ENCODE measurements at places on chromosomes 12 and 14.

- no peak for DNase-seq
Measured at GRCh38 chr14:85599939-85600338, 70.0 kb downstream of the FLRT2 start.

DNA sequence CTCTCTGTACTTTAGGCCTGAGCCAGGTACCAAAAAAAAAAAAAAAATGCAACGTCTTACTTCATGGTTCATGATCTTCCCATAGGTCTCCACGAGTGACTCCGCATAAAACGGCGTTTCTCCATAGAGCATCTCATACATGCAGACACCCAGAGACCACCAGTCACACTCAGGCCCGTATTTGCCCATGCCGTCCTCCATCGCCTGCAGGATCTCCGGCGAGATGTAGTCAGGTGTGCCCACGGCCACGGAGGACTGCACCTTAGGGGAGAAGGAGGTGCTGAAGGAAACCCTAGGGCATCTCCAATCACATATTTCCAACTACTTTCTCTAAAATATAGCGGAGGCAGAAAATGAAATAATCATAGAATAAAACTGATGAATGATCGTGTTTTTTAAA, 61.0 kb downstream of the AMN start:
- no peak for DNase-seq

DNA sequence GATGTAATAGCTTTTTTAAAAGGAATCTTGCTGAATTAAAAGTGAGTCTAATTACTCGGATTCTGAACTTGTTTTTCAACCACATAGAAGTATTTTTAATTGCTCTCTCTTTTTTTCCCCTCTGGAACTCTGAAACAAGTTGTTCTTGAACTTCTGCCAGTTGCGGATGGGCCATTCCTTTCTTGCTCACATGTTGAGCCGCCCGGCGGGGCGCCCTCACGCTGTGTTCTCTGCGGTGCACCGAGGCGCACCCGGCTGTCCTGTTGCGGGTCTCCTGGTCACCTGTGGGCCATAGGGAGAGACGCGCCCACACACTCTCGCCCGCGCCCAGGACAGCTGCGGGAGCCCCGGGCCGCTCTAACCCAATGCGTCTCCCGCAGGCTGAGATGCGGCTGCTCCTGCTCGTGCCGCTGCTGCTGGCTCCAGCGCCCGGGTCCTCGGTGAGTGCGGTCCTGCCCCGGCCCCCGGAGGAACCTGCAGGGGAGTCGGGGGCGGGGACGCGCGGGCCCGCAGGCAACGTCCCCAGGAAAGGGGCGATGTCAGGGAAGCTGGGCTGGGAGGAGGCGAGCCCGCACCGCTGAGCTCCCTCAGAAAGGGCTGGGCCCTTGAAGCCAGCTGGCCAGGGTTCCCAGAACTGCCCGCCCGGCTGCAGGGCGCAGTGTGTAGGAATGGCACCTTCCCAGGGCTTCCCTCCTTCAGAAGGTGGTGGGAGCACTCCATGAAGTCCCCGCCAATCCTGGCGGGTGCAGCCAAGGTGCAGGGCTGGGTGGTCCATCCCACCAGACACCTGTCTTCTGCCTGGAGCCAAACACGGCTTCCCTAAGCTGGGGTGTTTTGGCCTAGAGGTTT, 2.3 kb downstream of the PAPLN start:
- no peak for DNase-seq

DNA sequence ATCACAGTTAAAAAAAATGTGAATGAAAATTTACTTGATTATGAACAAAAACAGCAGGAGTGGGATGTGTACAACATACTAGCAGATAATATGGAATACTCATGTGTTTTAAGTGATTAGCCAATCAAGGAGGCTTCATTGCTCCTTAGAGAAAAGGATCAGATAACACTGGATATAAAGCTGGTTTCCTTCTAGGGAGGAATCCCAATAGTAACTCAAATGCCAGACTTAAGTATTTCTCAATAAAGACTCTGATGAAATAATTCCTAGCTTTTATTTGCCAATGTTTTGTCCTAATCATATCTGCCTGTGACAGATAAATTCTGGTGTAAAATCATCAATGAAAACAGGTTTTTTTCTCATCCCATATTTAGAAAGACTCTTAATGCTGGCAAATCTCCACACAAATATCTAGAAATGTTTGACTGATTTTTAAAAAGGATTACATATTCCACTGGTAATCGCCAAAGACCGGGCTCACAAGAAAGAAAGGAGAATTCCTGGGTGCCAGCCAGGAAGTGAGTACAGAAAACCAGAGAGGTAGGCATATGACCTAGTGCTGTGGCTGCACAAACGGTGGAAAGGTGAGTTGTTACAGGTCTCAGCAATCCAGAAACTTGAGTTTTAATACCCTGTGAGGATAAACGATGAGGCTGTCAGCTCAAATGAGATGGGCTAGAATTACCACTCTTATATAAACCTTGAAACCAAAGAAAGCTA, 108.6 kb upstream of the TTC7B start:
- DNase-seq, result no peak

- DNase-seq, result no peak
Measured at GRCh38 chr12:54926246-54926645, 58.3 kb downstream of the TESPA1 start.

DNA sequence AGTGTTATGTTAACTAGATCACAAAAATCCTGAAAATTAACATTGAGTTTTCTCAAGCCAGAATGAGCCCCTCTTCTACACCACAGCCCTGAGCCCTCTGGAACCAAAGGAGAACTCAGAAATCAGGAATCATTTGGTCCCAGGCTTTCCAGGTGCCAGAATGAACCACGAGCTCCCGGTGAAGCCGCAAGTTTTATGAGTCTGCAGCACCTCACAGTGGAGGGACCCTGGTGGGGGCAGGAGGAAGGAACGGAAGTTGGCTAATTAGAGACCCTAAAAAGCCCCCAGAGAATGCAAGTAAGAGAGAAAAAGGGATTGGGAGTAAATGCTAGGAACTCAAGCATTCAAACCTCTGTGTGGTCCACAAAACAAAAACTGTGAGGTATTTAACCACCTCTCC, 52.9 kb upstream of the BCL2L14 start:
- DNase-seq, result no peak

DNA sequence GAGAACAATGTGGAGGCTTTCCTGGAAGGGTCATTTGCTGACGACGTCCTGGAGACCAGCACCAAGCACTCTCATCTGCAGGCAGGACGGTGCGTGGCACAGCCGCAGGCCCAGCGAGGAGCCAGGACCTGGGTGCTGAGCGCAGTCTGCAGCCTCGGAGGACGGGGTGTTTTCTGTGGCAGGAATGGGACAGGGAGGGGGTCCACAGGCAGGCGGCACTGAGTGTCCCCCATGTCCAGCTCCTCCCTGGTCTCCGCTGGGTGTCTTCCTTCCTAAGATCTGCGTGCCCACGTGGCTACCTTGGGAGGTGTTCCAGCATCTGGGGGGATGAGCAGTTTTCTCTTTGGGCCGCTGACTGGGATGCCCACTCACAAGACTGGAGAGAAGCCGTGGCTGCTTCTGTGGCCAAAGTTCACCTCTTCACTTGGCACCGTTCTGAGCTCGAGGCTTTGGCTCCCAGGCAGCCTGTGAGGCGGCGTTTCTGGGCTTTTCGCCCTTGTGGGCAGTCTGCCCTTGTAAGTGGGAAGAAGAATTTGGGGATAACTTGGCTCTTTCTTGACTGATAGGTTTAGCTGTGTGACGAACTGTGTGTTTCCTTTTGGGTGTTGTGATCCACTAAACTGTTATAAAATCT, 72.2 kb downstream of the NOC4L start:
- DNase-seq, result no peak

DNA sequence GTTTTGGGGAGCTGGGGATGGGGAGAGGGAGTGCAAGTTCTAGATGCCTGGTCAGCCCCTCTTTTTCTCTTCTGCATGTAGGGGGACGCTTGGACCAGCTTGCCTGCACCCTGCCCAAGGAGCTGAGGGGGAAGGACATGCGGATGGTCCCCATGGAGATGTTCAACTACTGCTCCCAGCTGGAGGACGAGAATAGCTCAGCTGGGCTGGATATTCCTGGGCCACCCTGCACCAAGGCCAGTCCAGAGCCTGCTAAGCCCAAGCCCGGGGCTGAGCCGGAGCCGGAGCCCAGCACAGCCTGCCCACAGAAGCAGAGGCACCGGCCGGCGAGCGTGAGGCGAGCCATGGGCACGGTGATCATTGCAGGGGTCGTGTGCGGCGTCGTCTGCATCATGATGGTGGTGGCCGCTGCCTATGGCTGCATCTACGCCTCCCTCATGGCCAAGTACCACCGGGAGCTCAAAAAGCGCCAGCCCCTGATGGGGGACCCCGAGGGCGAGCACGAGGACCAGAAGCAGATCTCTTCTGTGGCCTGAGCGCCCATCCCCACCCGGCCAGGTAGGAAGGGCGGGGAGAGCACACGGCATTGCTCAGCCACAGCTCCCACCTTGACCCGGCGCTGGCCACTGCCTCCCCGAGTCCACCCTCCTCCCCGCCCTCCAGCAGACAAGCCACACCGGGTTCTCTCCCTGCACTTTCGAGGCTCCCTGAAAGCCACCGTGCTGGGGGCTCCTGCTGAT, 14.0 kb downstream of the LRTM2 start:
- no peak for DNase-seq

DNA sequence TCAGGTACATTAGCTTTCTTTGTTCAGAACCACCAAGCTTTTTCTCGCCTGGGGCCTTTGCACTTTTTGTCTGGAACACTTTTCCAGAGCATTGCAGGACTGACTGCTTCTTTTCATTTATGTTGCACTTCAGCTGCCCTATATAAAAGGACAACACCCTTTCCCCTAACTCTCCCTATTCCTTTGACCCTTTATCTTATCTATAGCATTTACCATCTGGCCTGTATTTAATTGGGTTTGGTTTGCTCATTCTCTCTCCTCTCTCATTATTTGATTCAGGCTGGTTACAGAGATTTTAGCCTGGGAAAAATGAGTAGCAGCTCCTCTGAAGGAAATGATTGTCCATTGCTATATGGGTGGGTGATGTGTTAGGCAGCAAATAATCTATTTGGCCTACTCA, 165.4 kb downstream of the KICS2 start:
- no peak for DNase-seq

DNA sequence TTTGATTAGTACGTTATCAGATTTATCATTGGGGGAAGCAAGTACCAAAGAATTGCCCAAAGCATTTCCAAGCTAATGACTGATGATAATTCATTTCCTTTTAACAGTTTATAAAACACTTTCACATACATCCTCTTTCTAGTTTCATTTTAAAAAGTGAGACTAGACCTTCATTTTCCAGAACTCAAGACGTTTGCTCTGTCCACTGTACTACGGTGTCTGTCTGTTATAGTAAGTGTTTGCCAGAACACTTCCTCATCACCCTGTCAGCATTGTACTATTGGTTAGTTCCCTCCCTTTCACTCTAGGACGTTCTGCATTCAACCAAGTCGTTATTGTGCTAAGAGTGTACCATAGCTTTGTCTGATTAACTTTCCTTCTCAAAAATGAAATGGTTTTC, 81.7 kb upstream of the TMEM263 start:
- no peak for DNase-seq

DNA sequence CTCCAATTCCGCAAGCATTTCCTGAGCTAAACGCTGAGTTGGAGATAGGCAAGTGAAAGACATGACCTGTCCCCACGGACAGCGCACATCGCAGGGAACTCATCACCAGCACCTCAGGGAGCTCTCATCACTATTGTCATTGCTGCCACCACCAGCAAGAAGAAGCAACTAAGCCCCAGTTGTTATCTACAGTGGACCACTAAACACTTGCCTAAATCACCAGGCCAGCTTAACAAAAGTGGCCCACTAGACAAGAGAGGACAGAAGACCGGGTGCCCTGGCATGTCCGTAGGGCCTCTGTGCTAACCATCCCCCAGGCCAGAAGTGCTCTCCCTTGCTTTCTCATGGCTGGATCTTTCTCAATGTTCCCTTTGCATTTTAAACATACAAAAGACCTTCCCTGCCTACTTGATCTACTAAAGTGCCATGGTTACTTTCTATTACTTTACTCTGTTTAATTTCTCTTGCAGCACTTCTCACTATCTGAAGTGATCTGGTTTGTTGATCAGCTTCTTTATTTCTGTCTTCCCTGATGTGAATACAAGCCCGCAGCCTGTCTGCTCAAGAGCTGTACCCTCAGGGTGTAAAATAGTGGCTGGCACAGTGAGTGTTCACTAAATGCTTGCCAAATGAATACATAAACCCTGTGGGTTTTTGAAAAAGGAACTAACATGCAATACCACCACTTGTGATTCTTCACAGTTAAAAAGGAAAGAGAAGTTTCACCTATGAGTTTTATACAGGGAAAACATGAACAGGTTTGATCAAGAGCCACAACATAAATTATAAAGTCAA, 60.9 kb upstream of the RFLNA start:
- no peak for DNase-seq

DNA sequence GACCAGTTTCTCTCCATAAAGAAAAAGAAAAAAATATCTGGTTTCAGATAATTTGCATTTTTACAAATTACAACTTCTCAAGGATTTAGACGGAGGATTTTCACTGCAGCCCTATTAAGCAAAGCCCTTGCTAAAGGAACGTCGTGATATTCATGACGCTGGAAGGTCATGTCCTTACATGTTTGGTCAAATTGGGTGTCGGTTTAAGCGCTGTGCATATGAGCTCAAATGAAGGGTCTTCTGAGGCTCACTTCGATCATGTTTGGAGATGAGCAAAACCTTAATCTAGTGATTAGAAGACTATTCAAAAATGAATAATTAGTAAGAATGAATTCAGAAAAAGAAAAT, 67.3 kb upstream of the USP15 start:
- no peak for DNase-seq

- no peak for DNase-seq
Measured at GRCh38 chr14:94345344-94346064, 22.4 kb upstream of the SERPINA6 start.

DNA sequence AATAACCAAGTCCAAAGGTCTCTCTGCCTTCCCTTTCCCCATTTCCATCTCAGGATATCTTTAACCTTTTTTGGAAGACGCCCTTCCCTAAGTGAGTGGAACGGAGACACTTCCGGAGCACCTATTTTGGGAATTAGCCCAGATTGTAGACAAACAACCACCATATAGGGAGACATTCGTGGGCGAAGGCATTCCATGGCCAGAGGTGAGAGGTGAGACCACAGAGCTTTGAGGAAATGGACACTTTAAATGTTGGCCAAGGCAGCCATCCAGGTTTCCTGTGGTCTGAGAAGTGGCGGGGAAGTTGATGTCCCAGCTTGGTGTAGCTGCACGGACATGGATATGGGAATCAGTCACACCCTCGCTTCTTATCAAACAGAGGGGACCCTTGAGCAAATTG, 69.4 kb upstream of the BDKRB2 start:
- DNase-seq, result no peak

DNA sequence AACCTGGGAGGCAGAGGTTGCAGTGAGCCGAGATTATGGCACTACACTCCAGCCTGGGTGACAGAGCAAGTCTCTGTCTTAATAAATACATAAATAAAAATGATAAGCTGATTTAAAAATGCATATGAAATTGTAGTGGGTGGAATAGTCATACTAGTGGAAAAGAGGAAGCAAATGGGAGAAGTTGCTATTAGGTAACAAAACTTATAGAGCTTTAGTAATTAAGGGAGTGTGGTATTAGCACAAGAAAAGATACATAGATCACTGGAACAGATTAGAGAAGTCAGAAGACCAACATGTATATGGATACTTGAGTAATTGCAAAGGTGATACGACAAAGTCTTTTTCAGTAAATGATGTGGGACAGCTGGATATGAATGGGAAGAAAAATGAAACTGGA, 26.5 kb downstream of the TECPR2 start:
- no peak for DNase-seq

GRCh38 chr12:6614513-6615172, 7.5 kb upstream of the CHD4 start:
- DNase-seq, result no peak
